ENCODE measurements at places on chromosomes 7 and 10. TPM values are rescaled to one million over a fixed set of nuclear protein-coding genes. Genes with fewer than 3 reads are reported as not detected.

- DNase-seq: no peak
Observed at GRCh38 chr10:17453035-17453372, 1.4 kb downstream of the ST8SIA6 start.

DNA sequence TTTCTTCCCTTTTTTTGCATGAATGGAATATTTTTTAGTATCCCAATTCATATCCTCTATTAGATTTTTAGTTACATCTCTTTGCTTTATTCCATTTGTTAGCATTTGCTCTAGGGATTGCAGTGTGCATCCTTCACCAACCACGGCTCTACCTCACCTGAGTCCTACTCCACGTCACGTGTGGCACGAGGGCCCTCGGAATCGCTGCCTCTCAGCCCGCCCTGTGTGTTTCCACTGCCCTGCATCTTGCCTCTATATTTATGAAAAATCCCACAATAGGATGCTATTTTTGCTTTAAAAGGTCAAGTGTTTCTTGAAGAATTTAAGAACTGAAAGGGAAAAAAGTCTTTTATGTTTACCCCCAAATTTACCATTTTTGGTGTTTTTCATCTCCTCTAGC is 41.0 kb downstream of the CFAP46 start:
- no peak for DNase-seq

DNA sequence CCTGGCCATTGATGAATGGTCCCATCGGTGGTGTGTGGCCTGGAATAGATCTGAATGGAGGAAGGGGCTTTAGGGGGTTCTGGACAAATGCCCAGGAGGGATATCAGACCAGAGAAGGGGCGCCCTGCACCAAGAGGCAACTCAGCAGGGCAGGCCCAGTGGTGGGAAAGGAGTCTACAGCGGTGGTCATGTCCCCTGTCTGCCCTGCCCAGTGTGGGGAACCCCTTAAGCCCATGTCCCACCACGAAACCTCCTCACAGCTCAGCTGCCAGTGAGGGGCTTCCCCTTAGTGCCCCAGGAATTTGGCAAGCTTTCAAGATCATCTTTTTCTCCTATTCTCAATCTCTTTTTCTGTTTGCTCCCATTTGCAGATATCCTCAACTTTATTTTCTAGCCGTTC is 14.1 kb upstream of the CCSER2 start:
- DNase-seq: no peak

- DNase-seq: no peak
Observed at GRCh38 chr10:97078261-97078937, 107.4 kb downstream of the SLIT1 start.

The OR2A1 gene
- total RNA-seq: not detected

GRCh38 chr10:122197611-122198222 is 73.4 kb upstream of the BTBD16 start:
- no peak for DNase-seq

The FAM131B gene
- 33.4 TPM for total RNA-seq

The C1QL3 gene
- total RNA-seq: not detected

GRCh38 chr10:21281765-21282484 is 243.6 kb downstream of the SKIDA1 start:
- DNase-seq: no peak

The ARID5B gene
- 17.7 TPM for total RNA-seq

- no peak for DNase-seq
Observed at GRCh38 chr10:79496896-79497295, 15.4 kb upstream of the EIF5AL1 start.

DNA sequence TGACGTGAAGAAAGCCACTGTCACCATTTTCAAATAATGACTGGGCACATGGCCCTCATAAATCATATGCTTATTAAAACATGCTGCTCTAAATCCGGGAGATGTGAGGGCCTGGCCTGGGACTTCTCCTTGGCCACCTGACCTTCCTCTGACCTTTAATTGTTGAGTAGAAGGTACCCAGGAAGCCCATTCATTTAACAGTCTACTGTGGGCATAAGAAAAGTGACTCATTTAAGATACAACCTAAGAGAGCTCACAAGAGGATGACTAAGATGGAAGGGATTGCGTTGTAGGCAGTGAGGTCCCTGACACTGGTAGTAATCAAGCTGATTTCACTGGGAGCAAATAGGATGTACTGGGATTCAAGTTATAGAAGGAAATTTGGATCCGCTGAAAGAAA is 203.4 kb upstream of the GPR26 start:
- no peak for DNase-seq

GRCh38 chr7:38296059-38296857 is 22.8 kb upstream of the TARP start:
- no peak for DNase-seq

DNA sequence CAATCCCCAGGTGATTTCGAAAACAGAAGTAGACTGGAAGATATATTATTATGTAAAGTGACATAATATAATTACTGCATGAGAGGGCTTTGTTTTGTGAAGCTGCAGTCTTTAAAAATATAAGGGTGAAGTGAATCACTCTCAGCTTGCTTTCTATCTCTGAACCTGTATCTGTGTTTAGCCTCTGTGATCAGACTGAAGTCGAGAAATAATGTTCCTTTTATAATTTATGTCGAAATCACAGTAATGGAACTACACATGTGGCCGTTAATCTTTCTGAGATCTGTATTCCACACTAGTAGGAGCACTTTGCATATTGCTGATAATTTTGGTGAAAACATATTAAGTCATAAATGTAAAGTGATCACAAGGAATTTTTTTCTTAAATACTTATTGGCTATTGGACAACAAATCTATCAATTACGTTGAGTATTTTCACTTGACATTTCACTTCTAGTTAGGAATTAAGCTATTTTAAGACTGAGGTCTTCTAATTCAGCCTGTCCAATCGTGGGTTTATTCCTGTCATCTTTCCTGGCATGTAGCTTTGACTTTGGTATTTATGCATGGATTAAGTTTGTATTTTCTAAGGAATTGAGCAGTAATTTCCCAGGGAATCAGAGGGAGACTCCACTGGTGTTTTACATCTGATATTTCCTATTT is 268.2 kb upstream of the POT1 start:
- no peak for DNase-seq

The FRAT1 gene
- 11.7 TPM for total RNA-seq

- DNase-seq: peak; percentile 12
Observed at GRCh38 chr10:13272164-13272571, 27.7 kb downstream of the PHYH start.

GRCh38 chr7:92158660-92159575 is 20.0 kb downstream of the LRRD1 start:
- no peak for DNase-seq

DNA sequence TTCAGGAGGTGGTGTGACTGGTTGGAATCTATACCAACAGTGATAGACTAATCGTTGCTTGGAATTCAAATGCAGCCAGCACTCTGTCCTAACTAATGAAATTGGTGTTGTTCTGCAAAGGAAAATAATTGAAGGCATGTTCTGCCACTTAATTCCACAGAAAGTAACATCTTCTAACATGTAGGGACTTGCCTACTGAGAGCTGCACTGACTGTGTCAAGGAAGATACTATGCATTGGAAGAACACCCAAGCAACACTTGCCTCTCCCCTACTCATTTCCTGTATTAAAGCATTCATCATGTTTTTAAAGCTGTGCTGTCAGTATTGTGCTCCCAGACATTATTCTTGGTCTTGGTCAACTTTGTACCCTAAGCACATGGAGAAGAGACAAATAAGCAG is 2.7 kb upstream of the CYP3A7 start:
- DNase-seq: no peak

DNA sequence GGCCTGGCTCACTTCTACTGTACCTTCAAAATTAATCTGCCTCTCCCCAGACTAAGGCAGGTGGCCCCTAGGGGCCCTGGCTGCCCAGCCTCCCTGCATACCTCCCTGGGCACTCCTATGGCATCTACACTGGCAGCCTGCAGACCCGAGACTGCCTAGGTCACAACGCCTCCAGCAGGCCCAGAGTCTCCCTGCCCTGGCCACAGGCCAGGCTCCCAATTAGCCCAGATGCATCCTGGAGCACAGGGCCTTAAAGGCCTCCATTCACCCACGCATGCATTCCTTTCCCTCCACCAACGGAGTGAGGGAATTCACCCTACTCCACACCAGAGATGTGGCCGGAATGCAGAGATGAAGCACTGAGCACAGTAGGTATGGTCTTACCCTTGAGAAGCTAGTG is 1.9 kb downstream of the CHAT start:
- DNase-seq: no peak

DNA sequence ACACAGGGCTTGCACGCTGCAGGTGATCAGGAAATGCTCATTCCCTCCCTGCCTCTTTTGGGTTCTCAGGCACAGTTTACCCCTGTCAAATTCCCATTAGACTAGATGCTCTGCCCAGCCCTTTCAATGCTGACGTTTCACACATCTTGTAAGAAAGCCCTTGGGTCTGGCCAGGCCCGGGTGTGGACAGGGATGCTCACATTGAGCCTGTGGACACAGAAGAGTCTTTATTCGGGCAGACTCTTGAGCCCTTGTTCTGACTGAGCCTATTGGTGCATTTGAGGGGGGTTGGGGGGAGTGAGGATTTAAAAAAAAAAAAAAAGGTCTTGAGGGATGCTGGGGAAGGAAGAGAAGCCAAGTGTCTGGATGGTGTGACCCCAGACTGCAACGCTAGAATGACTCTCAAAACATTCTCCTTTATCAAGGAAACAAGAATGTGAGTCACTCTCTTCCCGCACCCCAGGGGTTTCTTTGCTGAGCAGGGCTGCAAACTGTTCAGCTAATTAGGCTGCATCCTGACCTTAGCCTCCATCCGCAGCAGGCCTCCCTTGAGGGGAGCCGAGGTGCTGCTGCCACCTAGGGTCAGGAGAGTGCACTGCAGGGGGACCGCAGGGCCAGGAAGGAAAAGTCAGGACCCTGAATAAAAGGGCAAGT is 53.6 kb upstream of the TMEM72 start:
- DNase-seq: peak; percentile 51

The ACBD7 gene
- not detected for total RNA-seq

DNA sequence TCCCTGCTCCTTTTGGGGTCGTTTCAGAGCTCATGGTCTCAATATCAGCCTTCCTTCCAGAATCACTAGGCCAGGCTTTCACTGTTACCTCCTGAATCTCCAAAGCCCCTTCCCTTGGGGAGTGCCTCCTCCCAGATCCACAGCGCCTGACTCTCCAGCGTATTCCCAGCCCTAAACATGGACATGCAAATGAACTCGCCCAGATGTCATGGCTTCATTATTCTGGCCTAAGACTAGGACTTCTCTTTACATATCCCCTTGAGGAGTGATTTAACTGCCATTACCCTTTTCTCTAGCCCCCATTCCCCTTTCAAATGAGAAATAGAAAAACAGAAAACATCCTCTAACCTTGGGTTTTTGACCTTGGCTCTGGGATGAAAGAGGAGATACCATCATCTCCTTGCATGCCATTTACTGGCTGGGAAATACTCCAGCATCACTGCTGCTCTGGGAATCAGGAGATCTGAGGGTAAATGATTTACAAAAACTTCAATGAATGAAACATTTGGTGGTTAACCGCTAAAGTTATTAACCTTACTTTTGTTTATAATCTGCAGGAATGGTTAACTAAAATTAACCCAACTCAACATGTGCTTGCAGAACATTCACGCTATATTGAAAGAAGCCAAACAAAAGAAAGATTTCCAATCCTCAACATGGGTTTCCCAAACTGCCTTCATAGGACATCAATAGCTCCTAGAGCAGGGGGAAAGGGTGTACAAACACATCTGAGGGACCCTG is 37.0 kb downstream of the FAM171A1 start:
- no peak for DNase-seq

- peak; percentile 16 for DNase-seq
Observed at GRCh38 chr10:74419958-74420375, 268.9 kb downstream of the ADK start.

The REPIN1 gene
- total RNA-seq: 304 TPM

GRCh38 chr7:70829221-70830059 is 302.5 kb upstream of the GALNT17 start:
- peak; percentile 60 for DNase-seq

DNA sequence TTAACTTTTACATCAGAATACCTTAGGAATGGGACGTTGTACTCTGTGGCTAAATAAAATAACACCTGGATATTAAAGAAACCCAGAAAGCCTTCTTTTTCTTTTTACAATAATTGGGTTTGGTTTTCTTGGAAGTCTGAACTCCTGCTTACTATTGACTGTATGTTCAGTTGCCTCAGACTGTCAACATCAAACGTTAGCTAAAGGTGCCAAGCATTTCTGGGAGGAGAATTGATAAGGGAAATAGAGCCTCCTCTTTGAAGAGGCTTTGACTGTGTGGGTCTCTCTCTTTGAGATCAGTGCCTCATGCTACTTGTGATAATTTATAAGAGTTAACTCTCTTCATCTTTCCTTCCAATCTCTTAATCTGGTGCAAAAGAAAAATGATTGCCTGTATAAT is 224.7 kb upstream of the BMPER start:
- no peak for DNase-seq

DNA sequence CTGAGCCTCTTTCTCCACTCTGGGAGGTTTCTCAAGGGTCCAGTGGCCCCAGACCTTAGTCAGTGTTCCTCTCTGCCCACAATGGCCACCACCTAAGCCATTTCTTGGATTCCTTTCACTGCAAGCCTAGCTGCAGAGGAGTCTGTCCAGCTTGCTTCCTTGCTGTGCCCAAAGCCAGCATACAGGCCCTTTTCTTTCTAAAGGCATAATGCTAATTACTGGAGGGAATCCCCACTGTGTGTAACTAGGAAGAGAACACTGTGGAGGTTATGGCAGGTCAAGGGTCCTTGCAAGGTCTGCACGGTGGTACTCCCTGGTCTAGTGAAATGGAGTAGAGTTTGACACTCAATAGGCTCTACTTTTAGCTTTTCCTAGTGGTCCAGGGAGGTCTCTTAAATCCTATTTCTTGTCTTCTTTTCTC is 70.4 kb upstream of the CC2D2B start:
- no peak for DNase-seq

DNA sequence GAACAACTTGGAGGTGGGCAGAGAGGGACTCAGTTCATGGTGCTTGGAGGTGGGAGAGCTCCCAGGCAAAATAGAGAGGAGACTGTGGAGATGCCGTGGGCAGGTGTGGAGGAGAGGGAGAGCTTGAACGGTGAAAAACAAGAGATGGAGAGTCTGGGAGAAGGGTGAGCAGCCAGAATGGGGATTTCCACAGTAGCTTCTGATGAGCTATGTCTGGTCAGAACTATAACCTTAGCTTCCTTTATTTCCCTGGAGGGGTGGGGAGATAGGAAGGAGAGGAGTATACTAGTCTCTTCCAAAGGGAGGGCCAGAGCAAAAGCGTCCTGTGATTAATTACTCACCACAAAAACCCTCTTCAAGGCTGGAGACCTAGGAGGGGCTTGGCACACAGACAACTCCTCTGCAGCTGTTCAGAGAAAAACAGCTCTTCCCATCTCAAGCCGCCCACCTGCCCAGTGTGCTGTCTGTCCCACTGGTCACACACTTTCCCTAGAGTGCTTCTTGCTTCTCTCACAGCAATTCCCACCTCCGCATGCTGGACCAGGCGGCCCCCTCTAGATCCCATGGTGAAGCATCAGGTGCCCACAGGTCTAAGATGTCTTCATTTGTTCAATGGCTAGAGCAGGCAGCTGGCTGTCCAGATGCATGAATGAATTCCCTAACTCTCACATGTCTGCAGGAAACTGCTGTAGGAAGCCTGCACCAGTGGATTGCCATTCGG is 41.9 kb downstream of the TAS2R41 start:
- DNase-seq: no peak
